ENCODE measurements at places on chromosomes 1 and 21.

DNA sequence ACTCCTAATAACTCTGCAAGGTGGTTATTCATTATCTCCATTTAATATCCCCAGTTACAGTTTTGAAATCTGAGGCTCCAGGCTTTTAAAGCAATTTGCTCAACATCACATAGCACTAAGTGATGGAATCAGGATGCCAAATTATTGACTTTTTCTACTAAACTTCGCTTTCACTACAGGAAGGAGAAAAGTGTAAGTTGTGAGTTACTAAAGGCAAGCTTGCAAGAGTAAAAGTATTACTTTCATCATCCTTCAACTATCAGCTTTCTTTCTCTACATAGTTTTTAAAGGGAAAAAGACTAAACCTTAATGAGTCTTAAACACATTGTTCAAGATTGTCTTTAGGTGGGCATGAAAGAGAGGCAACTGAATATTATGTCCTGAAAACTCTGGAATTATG lies 1.8 kb downstream of the OSBPL9 start:
- no peak for DNase-seq

- no peak for DNase-seq
Observed at GRCh38 chr1:189880135-189880534, 597.5 kb downstream of the BRINP3 start.

- no peak for DNase-seq
Observed at GRCh38 chr1:46665983-46666382, 2.2 kb downstream of the ATPAF1 start.

DNA sequence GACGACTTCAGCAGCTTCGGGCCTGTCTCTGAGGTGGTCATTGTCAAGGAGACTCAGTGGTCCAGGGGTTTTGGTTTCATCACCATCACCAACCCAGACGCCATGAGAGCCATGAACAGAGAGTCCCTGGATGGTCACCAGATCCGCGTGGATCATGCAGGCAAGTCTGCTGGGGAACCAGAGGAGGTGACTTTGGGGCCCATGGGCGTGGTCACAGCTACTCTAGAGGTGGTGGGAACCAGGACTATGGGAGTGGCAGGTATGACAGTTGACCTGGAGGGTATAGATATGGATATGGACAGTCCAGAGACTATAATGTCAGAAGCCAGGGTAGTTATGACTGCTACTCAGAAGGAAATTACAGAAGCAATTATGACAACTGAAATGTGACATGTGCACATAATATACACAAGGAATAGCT lies 19.3 kb upstream of the METTL13 start:
- no peak for DNase-seq

DNA sequence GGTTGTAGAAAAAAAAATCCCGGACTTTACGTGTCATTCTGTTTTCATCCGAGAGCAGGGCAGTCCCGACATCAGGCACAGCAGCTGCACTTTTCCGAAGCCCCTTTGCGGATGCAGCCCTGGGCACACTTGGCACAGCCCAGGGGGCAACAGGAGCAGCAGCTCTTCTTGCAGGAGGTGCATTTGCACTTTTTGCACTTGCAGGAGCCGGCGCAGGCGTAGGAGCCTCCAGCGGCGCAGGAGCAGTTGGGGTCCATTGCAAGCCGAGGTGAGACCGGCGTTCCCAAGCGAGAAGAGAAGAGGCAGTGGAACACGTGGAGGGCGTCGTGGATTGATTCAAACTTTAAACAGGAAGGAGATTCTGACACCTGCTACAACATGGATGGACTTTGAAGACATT lies at the start of gene MT1HL1:
MT1HL1 (minus strand) TSS at position 326 of the 400 bp plus-strand sequence; CDS start at position 257, 69 bp downstream.
- no peak for DNase-seq

DNA sequence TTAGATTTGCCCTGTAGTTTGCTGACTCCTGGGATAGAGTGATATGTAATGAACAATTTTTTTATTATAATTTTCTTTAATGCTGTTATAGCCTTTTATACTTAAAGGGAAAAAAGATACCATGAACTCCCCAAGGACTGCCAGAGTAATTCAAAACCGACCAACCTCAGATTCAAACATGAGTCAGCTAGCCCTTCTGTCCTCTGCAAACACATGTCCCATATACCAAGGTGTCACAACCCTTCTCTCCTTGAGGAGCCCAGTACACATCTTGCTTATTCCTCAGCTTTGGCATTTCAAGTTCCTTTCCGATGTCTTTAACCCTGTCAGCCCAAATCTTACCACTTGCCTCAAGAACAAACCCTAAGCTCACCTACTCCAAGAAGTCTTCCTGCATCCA lies 184.9 kb downstream of the KCNH1 start:
- DNase-seq = no peak

- no peak for DNase-seq
Observed at GRCh38 chr1:26731233-26731902, 35.6 kb downstream of the ARID1A start.

GRCh38 chr1:73674945-73675561 lies 522.9 kb downstream of the LRRIQ3 start:
- no peak for DNase-seq

DNA sequence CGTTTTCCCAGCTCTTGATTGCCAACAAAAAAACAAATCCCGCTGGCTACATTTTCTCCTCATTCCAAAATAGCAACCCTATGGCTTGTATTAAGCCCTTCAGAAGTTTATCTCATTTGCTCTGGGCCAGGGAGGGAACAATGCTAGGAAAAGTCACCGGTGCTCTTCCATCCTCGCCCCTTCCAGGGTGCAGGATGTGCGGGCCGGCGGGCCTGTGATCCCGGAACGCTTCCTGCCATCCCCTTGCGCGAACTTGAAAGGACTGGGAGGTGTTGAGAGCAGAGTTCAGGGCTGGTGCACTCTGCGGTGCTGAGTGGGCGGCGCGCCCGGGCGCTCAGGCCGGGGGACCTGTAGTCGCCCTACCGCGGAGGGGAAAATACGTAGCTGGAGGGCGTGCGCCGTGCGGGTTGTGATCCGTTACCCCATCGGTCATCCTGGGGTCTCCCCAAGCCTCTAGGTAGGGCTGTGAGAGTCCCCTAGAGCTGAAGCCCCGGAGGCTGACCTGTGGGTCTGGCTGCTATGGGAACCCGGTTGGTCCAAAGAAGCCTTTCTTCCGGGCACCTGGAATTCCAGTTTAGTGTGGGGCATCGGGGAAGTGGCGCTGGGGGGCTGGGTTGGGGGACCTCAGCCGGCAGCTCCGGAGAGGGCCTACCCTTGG lies 13.1 kb downstream of the NR5A2 start:
- DNase-seq = peak; percentile 77

DNA sequence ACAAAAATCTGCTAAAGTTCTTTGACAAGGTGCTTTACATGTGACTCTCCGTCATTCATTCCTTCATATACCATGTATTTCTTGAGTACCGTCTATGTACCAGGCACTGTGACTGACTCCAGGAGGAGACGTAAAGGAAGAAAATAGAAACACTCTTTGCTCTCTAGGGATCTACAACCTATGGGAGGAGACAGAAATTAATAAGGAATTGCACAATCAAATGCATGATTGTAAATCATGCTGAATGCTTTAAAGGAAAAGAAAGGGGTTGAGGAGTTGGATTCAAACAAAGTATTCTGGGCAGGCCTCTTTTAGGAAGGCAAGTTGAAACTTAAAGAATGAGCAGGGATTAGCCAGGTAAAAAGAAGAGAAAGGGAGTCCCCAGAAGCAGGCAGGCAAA lies 239.1 kb upstream of the FGGY start:
- DNase-seq = no peak

GRCh38 chr21:25912402-25912746 lies 177.6 kb downstream of the GABPA start:
- no peak for DNase-seq

GRCh38 chr1:154987326-154987725 lies 4.2 kb downstream of the FLAD1 start:
- DNase-seq = no peak

DNA sequence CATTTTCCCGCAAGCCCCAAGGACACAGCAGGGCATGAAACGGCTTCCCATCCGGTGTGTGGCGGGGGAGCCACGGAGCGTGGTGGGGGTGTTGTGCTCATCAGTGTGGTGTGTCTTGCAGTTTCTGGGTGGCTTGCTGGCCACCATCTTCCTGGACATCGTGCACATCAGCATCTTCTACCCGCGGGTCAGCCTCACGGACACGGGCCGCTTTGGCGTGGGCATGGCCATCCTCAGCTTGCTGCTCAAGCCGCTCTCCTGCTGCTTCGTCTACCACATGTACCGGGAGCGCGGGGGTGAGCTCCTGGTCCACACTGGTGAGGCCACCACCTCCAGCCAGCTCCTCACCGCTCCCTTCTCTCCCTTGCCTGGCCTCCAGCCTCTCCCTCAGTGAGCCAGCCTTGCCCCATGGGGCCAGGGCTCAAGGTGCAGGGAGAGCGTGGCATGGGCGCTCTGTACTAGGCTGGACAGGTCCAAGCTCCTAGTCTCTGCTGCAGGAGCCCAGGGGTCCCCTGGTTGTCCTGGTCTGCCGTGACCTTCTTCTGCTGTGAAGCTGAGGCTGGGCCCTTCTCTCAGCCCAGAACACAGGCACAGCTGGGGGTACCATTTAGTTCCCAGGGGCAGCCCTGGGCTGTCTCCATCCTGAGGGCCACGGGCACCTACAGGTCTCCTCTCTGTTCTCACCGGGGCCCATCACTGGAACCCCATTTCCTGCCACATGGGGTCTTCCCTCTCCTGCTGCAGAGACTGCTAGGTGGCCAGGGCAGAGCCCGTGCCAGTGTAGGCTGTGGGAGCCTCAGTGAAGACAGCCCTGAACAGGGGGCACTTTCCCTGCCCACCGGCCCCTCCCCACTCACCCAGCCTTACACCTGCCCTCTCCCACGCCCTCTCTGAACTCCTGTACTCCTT lies 12.6 kb downstream of the AGTRAP start:
- no peak for DNase-seq

DNA sequence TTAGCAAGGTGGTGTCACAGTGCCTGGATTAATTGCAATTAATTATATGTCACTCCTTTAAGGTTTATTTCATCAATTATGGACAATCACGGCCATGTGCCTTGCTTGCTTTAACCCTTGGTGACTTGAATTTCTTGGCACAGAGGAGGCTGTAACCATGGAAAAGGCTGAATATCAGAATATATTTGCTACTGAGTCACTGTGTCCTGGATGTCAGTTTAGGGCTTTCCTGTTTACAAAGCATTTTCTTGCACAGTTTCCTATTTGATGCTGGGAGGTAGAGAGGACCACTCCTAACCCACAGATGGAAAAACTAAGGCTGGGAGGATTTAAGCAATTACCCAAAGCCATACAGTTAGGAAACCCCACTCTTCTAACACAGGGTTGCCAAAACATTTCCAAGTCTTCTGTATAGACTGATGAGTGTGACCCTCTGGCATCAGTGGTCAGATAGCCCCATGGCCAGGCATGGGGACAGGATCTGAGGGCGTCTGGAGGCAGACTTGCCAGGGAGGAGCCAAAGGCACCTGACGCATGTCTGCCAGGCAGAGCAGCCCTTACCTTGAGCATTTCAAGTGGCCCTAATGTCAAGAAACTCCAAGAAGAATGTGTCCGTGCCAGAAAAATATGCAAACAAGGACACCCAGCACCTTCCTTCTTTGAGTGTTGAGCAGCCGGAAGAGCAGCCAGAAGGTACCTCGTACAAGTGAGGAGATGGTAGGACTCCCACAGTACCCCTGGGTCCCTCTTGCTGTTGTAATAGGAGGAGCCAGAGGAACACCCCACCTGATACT lies 34.4 kb downstream of the KCNN3 start:
- no peak for DNase-seq

DNA sequence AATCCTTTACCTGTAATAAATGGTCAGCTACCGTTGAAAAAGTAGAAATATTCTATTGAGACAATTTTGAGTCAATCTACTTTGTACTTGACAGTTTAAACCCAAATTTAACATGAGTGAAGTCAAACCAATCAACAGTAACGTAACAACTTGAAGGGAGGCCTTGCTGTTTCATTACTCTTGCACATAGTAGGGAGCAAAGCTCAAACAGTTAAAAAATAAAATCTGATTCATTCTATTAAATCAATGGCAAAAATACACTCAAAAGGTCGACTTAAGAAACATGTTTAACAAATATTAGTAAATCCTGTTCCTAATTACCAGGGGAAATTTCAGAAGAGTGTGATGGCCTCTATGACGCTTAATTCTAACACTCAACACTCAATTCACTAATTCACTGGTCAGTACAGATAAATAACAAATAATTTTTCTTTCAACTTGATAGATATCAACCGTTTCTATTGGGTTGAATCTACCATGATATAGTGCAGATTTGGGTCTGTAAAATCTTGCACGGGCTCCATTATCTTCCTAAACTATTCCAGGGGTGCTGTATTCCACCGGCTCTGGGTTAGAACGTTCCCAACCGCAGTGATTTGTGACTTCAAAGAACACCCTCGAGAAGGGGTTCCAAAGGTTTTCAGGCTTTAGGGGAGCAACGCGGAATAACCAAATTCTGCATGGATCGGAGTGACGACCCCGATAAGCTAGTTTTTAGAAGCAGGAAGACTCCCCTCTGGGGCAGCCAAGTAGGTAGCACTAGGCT lies 1.4 kb downstream of the TARBP1 start:
- no peak for DNase-seq

DNA sequence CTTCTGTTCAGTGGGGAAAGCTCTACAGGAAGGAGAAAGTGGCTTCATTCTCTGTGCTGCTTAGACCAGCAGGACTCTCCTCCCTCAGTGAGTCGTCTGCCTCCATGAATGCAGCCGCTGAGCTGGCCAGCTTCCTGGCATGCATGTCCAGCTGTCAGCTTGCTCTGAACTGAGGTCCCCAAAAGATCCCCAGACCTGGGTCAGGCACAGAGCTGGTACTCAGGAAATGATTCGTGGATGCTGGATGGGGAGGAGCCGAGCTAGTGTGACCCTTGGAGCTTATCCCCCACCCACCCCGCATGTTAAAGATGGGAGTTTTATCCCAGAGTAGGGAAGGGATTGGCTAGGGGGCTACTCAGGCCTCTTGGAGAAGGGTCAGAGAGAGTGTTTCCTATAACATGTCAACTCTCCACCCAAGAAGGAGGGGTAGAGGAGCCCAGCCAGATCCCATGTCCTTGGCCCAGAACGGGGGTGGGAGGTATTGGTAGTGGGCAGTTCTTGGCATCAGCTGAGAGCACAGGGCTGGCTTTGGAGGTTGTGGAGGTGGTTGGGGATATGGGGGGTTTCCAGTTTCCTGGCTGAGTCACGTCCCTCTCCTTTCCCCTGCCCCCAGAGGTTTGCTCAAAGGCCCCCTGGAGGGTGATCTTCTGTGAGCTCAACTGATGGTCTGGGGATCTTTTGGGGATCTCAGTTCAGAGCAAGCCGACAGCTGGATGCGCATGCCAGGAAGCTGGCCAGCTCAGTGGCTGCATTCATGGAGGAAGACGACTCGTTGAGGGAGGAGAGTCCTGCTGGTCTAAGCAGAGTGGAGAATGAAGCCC lies 110.1 kb downstream of the FOXD2 start:
- DNase-seq = no peak
